ENCODE measurements at places on chromosomes 4 and X.
A peak's percentile ranks its signal among the peaks of the same experiment; 100 is the strongest.

DNA sequence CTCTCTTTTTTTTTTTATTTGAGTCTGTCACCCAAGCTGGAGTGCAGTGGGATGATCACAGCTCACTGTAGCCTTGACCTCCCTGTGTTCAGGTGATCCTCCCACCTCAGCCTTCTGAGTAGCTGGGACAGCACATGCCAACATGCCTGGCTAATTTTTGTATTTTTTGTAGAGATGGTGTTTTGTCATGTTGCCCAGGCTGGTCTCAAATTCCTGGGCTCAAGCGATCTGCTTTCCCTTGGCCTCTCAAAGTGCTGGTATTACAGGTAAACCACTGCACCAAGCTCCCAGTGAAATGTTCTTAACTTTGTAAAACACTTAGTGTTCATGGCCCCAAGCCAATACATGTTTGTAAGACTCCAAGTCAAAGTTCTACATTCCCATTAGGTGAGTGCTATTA, 316.1 kb downstream of the KCTD8 start:
- DNase-seq: no peak

DNA sequence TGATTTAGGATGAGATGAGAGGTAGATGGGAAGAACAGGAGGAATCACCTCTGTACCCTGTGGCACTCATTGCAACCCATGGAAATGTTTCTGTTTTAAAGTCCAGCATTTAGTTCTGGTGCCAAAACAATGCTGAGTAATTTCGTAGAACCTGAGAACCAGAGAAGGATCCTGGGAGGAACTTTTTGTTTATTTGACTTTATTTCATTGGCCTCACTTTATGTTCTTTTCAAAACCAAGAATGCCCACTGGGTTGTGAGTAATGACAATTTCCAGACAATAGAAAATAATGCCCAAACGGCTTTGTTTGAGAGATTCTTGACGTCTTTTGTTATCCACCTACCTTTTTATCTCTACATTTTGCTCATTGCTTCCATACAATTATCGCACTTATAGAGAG, 111.3 kb downstream of the SHROOM3 start:
- DNase-seq: no peak

DNA sequence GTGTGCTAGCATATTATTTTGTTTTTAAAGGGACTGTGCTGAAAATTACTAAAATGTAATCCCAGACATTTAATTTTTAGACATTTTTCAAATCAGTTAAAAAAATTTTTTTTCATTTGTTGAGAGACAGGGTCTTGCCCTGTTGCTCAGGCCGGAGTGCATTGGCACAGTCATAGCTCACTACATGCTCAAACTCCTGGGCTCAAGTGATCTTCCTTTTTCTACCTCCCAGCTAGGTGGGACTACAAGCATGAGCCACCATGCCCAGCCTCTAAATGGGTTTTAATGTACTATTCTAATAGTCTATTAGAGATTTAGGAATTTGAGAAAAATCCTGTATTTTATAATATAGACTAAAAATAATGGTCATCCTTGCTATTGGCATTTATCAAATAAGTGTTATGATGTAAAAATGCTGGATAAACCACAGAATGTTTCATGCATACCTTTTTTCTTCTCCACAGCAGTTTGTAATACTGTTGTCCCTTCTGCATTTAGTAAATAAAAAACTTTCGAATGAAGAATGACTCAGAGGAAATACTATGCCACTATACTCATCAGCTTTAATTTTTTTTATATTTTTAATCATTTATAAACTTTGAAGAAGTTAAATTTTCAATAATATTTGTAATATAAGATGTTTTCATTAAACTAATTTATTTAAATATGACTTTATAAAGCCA, 29.9 kb downstream of the CPEB2 start:
- no peak for DNase-seq

- DNase-seq: no peak
These were observed 2.9 kb upstream of the MSL3 start for GRCh38 chrX:11754958-11755645.

- DNase-seq: no peak
These were observed 21.6 kb downstream of the CLDN34 start for GRCh38 chrX:9988762-9989161.

- peak; percentile 9 for DNase-seq
These were observed at the start of gene PAK3 for GRCh38 chrX:111095974-111096895. PAK3 (plus strand) TSS chrX:111096191; CDS start chrX:111123104, 26,913 bp downstream.

DNA sequence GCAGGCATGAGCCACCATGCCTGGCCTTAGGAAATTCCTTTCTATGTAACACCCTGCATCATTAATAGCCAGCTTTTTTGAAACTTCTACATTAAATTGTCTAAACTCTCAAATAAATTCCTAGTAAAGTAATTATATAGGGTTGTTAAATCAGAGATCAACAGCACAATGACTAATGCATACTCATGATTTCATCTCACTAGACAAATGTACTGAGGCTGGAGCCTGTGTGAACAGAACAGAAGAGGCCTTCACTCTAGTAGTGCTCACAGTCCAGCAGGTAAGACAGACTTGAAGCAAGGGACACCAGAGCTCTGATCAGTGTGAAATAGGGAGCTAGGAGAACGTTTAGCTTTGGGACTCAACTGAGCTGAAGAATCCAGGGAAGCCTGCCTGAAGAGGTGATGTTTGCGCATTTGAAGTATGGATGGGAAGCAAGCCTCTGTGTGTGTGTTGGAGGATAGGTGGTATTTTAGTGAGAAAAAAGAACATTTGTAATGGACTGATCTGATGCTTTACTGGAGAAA, 3.9 kb downstream of the ZFP42 start:
- DNase-seq: no peak

DNA sequence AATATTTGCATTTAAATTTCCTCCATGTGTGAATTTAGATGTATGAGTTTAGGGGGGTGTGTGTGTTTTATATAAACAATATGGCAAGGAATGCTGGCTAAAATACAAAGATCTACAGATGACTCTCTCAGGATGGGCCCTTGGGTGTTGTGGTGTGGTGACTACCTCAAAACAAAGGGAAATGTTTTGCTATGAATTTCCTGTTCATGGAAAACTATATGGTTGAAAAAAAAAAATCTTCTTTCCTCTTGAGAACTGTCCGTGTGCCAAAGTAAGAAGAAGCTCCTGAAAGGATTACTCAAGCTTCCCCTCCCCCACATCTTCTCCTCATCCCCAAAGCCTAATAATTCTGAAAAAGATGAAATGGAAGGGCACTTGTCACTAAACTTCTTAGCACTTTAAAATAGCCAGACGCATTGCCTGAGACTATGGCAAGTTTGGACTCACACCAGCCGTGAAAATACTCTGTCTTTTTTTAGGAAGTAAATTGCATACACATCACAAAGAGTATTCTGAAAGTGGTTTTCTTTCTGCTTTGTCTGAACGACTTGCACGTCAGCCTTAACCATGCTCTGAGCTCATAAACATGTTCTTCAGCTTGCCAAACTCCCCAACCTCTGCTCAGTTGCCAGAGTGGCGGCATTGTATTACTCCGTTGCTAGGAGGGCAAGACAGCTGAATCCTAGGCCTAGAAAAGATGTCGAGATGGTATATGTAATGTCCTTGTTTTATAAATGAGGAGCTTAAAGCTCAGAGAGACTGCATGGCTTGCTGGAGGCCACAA, 250.4 kb upstream of the JADE1 start:
- DNase-seq: no peak

DNA sequence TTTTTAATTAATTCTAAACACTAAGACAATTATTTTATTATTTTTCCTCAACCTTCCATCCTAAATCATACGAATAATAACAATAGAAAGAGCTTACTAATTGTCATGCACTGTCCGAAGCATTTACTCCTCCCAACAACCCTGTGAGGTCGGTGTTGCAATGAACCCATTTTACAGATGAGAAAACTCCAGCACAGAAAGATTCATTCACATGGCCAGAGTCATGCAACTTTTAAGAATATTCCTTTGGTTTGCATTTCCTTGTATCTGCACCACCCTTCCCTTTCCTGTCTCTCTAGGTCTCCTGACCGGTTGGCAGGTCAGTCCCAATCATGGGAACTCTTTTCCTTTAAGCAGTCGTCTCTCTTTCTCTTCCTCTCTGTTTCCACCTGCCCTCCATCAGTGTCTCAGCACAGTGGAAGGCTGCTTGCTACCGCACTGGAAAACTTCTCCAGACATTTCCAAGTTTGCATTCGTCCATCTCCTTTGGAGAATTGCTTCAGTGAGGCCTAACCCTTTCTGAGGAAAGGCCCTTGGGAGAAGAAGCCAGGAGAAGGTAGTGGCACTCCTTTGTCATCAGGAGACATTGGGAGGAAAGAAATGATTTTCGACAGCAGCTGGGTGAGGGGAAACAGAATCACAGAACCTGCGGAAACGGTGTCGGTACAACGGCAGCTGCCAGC, 1.9 kb upstream of the TMSB4X start:
- DNase-seq: no peak

DNA sequence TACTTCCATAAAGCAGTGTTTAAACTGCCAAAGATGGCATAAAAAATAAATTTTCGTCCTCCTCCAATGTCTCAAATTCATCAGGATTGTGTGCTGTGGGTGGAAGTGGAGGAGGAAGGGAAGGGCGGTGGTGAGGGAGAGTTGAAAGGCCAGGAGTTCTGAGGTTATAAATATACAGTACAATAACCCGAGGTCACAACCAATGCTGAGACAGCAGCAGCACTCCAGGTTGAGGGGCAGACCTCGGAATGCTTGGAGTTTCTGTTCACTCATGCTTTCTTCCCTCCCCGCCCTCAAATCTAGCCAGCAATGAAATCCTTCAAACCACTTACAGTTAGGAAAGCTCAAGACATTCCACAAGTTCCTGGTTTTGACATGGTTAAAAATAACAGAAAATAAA, 134.0 kb upstream of the SMAD1 start:
- DNase-seq: no peak

- no peak for DNase-seq
These were observed 28.7 kb upstream of the CASK start for GRCh38 chrX:41952102-41952501.

DNA sequence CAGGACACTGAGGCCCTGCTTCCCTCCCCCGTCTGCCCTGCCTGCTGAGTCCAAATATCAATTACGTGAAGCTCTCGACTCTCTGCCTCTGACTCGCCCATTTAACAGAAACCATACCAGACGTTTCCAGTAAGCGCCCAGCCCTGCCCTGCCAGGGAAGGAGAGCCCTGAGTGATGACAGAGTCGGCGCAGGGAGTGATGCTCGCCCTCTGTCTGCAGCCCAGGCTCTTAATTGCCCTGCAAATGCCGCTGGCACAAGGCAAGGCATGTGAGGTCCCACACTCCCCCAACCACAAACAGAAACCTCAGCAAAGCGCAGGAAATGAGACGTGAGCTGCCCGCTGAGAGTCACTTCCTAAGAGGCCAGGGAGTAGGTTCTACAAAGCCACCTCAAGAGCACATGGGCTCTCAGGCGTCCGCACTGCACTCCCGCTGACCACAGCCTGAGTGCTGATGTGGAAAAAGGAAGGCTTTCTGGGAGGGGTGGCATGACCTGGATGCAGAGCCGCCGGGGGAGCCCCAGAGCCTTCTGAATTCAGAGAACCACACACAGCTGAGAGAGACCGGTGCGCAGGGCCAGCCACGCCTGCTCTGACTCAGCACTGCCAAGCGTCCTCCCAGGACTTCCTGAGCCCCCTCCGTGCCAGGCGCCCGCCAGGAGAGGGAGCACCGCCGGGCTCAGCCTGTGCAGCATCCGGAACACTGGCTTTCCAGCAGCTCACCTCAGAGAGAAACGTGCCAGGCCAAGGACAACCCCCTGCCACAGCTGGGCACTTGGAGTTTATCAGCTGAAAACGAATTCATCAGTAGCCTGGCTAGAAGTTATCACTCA, 5.3 kb downstream of the ZFYVE28 start:
- DNase-seq: peak; percentile 92

DNA sequence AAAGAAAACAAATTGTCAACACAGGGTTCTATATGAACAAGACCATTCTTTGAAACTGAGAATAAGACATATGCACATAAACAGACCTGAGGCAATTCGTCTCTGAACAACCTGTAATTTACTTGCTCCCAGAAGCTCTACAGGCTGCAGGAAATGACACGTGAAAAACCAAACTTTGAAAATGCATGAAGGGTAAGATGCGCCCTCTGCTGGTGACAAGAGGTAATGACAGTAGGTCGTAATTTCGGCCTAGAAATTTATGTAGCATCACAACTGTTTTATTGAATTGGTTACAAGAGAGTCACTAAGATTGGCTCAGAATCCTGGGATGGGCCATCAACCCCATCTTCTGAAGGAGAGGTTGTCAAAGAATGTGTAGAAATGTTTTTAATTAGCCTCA, 276.5 kb downstream of the PPP4R3C start:
- no peak for DNase-seq

GRCh38 chrX:62928906-62929305, 422.2 kb downstream of the SPIN4 start:
- DNase-seq: no peak

- no peak for DNase-seq
These were observed 48.9 kb downstream of the RGS12 start for GRCh38 chr4:3341760-3342159.

DNA sequence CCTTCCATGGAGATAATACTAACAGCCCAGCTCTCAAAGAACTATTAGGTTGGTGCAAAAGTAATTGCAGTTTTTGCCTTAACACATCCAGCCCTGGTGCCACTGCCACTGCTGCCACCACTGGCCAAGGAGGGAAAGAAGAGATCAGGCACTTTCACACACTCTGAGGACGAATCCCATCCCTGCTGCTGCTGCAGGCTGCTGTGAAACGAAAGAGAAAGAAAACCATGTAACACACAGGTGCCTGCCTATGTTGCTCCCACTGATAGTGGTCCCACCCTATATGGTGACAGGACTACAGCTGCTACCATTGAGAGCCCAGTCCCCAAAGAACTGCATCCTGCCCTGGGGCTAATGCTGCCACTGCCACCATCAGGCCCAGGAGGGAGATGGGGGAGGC, 35.1 kb downstream of the TMLHE start:
- DNase-seq: peak; percentile 16

DNA sequence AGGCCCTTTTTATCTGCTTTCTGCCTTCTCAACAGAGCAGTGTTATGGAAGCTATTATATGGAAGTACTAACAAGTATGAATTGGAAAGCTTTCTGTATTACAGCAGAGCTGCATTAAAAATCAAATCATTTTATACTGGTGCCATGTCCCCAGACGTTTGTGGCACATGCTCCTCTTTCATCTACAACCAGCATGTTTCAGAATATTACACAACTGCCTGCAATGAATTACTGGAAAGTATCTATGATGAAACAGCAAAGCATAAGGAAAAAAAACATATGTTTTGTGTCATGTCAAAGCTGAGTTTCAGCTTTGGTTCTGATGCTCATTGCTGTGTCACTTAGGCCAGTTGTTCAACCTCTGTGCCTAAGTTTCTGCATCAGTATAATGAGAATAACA, 576.8 kb downstream of the GBA3 start:
- no peak for DNase-seq
